Nucleus accumbens (tissue), 56 donors: ENCODE measurements at places on chromosomes 13 and 19.

DNA sequence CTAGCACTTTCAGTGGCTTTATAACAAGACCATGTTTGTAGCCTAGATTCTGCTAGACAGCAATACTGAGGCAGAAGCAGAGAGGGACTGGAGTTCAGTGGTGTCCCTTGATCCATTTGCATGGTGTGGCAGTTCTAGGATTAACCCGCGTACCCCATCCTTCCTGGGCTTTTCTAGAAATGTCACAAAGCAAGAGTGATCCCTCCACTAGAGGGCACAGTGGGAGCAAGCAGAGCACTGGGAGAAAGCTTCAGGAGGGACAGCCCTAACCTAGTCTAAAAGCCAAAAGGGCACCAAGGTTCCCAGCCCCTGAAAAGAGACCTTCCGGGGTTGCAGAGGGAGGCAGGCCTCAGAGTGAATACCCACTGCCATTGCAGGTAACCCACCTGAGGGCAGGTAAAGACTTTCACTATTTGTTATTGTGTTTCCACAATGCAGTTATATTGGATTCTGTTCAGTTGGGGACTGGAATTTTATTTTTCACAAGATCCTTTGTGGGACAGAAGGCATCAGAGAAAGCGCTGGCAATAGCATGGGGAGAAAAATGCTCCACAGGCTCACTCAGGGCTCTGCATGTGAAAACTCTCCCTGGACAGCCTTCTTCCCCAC lies 170.6 kb downstream of the FLT1 start:
- DNase-seq: peak; percentile 16

DNA sequence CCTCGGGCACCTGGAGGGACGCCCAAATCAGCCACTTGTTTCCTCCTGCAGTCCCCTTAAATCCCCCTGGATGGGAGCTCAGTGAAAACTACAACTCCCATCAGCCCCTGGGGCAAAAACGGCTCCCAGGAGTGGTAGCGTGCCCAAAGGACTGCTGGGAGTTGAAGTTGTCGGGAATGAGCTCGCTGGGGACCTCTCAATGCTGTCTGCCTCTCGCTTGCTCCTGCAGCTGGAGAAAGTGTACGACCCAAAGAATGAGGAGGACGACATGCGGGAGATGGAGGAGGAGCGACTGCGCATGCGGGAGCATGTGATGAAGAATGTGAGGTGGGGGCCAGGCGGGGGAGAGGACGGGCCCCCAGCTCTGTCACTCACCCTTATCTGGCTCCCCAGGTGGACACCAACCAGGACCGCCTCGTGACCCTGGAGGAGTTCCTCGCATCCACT lies 14.7 kb upstream of the DHDH start:
- no peak for DNase-seq

- no peak for DNase-seq
These were observed 6.4 kb upstream of the FOXO1 start for GRCh38 chr13:40672765-40673397.

DNA sequence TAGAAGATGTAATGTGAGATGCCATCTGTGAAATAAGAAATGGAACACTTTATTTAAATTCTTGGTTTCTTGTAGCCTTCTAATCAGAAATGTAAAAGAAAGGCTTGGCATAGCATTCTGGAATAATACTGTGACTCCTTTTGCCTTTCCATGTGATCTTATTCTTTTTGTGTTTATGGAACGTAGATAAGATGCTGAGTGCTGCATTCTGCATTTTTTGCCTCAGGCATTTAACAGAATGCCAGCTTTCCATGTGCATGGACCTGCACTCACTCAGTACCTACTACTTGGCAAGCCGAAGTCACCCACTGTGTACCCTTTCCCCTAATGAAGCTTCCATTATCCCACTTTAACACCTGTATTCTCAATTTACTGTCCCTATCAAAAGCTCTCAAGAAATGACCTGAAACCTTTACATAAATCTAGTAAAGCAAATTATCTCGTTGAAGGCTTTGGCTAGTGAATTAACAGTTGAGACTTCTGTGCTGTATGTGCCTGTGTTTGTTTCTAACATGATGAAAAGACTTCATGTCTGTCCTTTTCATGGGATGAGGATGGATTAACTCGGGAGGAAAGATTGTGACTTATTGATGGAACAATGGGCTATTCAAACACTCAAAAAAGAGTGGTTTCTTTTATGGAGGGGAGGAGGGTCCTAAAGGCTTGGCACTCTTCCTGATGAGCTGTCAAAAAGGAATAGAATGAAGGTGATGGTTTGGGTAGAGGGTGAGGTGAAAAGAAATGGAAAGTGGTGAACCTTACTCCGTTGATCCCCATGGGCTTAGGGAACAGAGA lies 44.7 kb upstream of the FRY start:
- DNase-seq: no peak

GRCh38 chr19:14073261-14073924 lies 807 bp downstream of the MISP3 start:
- DNase-seq: peak; percentile 76

- DNase-seq: no peak
These were observed 935 bp downstream of the ARID3A start for GRCh38 chr19:926589-927350.

GRCh38 chr19:44951179-44952159 lies 3.7 kb upstream of the CLPTM1 start:
- peak; percentile 64 for DNase-seq

DNA sequence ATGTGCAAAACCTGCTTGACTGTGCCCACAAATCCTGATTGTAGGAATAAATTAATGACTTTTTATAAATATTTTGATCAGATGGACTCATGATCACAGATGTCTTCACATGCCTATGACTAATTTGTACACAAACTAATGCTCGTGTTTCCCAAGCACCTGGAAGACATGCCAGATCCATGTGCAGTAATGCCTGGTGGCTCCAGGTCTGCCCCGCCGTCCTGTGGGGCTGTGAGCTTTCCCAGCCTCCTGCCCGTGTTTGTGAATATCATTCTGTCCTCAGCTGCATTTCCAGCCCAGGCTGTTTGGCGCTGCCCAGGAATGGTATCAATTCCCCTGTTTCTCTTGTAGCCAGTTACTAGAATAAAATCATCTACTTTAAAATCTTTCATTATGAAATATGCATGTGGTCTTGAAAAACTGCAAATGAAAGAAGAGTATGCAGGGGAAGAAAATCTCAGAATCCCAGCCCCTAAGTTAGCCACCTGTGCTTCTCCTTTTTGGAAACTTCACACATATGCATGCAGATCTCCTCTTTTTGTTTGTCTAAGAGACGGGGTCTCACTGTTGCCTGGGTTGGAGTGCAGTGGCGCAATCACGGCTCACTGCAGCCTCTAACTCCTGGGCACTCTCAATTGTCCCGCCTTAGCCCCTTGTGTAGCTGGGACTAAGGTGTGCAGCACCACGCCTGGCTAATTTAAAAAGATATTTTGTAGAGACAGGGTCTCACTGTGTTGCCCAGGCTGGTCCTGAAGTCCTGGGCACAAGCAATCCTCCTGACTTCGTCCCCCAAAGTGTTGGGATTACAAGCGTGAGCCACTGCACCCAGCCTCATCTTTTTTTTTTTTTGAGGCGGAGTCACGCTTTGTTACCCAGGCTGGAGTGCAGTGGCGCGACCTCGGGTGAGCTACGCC lies 6.2 kb downstream of the RPL28 start:
- no peak for DNase-seq

- DNase-seq: no peak
These were observed 14.2 kb downstream of the CRTC1 start for GRCh38 chr19:18697680-18698079.

- DNase-seq: no peak
These were observed 17.7 kb downstream of the GRIK5 start for GRCh38 chr19:42052241-42052863.

GRCh38 chr19:23777216-23777615 lies 18.5 kb upstream of the ZNF681 start:
- DNase-seq: no peak
